NCI-H1092 (cell line): ENCODE measurements at places on chromosomes 3 and 15.

DNA sequence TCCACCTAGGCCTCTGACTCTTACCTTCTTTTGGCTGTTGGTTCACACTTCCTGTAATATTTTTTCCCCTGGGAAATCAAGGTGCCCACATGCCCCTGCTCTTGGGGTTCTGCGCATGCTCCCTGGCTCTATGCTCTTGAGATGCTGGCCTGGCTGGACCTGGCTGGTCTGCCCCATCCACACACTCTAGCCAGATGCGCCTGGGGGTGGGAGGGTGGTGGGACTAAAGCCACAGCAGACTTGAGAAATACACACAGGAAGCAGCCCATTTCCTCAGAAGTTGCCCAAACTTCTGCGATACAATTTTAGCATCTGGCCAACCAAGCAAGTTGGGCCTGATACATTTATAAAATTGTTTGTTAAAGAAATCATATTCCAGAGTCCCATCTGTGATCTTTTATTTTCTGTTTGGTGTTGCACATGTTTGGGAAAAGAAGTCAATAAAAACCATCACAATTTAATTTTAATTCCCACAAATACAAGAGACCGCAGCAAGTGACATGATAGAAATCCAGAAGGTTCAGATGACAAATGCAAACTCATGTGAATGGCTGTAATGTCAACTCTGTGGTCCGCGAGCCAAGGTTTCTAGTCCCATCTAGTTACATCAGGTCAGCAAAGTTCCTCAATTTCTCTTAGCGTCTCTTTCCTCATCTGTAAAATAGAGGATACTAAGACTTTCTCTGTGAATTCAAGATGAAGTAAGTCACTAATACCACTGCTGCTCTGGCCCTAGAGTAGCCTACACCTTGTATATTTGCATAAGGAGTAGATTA lies 55.9 kb upstream of the MEF2A start:
- DNase-seq, result no peak

DNA sequence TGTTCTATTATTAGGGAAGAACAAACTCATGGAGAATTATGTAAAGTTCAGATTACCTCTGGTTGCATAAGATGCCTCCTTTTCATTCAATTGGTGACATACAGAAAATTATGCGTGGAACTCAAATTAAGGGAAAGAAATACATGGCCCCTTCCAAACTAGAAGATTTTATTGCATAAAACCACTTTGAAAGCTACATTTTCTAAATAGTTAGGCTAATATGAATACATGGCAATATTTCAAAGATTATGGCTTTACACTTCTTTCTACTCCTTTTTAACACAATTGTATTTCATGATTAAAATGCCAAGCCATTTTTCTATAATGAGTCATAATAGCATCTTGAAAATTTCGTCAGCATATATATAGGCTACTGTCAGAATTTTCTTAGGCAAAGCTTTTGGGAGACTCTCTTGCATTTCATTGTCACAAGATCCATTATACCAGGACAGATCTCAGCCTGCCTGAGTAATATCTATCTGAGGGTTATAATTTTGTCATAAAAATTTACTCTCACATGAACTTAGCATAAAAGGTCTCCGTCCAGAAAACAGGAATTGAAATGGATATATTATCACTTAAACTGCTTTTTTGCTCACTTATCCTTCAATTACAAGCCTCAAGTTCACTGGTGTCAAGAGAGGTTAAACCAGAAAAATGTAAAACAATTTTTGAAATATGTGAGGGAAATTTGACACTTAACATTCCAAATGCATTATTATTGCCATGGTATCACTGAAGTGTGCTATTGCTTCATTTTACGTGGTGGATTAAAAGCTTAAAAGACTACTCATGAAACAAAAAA lies 37.1 kb downstream of the CPA3 start:
- DNase-seq, result no peak

DNA sequence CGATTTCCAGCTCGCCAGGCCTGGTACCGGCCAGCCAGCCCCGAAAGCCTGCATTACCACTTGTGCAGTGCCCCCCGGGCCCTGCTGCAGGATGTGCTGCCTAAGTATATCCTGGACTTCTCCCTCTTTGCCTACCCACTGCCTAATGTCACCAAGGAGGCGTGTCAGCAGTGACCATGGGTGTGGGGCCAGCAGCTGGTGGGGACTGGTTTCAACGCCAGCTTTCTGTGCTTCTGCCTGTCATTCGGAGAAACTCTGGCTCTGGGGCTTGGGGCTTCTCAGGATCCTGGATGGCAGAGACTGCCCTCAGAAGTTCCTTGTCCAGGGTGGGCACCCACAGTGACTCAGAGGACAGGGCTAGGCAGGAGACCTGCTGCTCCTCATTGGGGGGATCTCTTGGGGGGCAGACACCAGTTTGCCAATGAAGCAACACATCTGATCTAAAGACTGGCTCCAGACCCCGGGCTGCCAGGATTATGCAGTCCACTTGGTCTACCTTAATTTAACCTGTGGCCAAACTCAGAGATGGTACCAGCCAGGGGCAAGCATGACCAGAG lies 1.5 kb downstream of the CHST14 start:
- no peak for DNase-seq

DNA sequence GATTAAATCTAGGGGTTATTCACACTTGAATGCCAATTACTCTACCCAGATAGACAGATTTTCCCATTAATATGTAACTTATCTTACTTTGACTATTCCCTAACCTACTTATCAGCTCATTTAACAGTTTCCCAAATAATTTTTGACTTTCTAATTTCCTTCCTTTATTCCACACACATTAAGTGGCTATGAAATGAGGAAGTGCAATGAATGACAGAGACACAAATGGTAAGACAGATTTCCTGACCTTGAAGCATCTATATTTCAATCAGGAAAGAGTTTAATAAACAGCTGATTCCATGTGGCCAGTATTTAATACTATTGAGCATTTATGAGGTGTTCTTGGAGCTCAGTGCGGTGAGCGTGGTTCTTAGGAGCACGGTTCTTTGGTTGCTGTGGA lies 78.8 kb downstream of the SLC7A14 start:
- no peak for DNase-seq

DNA sequence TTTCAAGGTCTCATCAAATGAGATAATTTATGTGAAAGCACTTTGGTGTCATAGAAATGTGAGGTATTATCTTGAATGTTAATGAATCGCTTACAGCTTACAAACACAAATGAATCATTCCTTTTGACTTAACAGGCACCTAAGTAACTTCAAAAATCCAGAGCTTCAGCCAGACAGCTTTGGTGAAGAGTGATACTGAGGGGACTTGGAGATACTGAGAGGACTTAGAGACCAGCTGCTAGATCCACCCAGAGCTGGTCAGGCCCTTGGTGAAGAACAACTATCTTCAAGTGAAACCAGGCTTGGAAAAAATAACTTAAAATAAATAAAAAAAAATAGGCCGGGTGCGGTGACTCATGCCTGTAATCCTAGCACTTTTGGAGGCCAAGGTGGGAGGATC lies 16.2 kb upstream of the ZFYVE19 start:
- DNase-seq, result no peak

DNA sequence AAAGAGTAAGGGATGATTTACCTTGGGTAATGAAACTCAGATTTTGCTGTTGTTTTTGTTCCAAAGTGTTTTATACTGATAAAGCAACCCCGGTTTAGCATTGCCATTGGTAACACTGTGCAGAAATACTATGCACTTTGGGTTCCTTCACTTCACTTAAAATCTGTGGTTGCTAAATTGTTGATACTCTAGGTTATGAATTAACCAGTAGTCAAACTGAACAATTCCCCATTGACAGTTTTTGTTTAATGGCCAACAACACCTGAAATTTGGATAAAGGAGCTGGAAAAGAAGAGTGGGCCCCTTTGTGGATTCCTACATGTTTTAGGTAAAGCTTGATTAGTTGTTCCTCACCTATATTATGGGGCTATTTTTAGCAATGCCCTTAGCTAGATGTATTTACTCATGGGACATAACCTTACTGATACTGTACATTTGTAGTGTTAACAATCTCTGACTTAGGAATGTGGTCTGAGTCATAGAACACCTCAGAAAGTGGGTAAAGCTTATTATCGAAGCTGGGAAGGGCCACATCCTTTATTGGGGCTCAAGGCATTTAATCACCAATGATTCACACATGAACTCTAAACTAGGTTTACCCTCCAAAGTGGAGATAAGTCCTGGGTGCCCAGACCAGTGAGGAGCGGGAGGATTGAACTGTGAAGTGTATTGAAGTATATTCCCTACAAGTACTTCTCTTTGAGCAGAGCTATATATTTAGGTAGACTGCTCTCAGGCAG lies 29.5 kb upstream of the THRB start:
- no peak for DNase-seq

- no peak for DNase-seq
These were observed 223.9 kb downstream of the THRB start for GRCh38 chr3:24270744-24271143.

GRCh38 chr3:52795298-52795900 lies 803 bp downstream of the ITIH3 start:
- DNase-seq, result no peak

DNA sequence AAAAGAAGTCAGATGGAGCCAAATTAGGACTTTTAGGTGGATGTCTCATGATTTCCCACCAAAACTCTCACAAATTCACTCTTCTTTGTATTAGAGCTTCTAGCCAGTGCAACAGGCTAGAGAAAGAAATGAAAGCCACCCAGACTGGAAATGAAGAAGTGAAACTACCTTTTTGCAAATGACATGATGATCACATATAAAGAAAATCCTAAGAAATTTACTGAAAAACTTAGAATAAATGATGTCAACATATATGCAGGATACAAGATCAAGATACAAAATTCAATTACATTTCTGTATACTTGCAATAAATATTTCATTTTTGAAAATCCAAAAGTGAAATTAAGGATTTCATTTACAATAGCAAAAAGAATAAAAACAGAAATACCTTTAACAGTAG lies 110.8 kb downstream of the LRIG1 start:
- DNase-seq, result no peak

- no peak for DNase-seq
These were observed 474.7 kb downstream of the IL5RA start for GRCh38 chr3:2635511-2635910.

GRCh38 chr3:9696480-9697220 lies 7.0 kb upstream of the CPNE9 start:
- DNase-seq, result no peak

- DNase-seq, result no peak
These were observed 884 bp upstream of the KNL1 start for GRCh38 chr15:40593165-40593564.

GRCh38 chr3:174408310-174408709 lies 450.8 kb upstream of the NAALADL2 start:
- no peak for DNase-seq

DNA sequence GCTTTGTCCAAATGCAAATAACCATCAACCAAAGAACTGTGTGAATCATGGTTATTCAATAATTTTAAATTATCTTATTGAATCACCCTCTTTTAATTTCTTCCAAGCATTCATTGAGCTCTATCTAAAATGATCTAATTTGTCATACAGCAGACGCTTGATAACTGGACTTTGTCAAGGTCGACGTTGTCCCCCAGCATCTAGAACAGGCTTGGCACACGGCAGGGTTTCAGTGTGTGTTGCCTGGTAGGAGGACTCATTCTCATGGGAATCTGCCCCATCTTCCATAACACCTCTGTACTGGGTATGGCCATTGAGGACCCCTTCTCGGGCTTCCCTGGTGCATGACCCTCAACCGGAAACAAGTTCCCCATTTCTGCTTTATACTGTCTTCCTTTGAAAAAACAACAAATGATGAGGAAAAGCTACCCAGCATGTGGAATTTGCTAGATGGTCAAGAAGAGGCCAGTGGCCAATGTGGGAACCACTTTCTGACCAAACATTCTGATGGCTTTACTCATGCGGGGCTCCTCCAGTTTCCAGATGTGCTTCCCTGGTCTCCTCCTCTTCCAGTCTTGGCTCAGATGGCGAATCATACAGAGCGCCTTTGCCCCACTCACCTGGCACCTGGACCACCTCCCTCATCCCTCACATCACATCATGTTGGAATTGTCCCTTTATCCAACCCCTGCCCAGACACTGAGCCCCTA lies 41.7 kb upstream of the SEC22A start:
- DNase-seq, result no peak

GRCh38 chr3:2940062-2940461 lies 170.1 kb downstream of the IL5RA start:
- DNase-seq, result no peak

DNA sequence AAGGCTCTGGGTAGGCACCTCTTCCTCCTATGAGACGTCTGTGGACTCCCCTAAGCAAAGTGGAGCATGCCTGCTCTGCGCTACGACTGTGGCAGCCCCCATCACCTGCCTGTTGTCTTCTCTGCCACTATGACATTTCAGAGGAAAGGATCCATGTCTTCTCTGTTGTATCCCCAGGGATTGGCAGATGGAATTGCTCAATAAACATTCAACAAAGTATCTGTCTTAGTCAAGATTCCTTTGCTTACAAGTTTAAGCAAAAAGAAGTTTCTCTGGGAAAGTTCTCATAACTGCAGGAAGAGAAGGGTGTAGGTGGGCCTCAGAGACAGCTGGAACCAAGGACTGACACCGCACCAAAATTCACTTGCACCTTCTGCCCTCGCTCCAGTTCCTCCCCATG lies 34.3 kb downstream of the AMOTL2 start:
- DNase-seq, result no peak

GRCh38 chr3:109355625-109356441 lies 18.5 kb upstream of the DPPA4 start:
- no peak for DNase-seq

DNA sequence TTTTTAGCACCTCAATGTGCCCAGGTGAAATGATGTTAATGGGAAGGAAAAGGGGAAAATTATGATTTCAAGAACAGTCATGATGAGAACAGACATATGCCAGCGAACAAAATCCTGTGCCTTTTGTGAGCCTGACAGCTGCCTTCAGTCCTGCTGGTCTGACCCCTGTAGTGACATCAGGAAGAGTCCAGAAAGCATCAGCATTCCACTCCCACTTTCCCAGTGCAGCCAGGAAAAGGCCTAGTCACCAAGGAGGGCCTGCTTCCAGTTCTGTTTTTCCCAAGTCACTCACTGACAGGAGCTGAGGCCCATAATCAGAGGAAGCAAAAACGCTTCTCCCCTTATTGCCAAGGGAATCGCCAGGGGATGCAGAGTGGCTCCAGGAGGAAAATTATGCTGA lies 218.4 kb downstream of the ABHD5 start:
- no peak for DNase-seq

- no peak for DNase-seq
These were observed 1.1 kb downstream of the LSAMP start for GRCh38 chr3:116444115-116444747.

DNA sequence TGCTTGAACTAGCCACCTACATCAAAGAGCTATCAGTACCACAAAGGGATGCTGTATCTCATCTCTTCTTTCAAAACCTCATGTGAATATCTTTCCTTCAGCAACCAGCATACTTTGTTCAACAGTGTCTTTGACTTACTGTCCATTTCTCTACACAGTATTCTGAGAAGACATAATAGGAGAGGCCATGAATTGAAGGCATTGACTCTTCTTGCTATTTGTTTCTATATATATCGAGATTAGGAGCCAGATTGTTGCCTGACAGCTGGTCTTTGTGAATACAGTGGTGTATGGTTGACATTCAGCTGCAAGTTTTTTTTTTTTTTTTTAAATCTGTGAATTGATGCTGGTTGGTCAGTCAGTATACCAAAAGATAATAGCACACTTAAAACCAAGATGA lies 12.1 kb upstream of the CSRNP1 start:
- DNase-seq, result no peak

GRCh38 chr3:136836511-136837156 lies 17.7 kb downstream of the SLC35G2 start:
- no peak for DNase-seq

- no peak for DNase-seq
These were observed 151.1 kb upstream of the HES1 start for GRCh38 chr3:193984876-193985275.

- DNase-seq, result no peak
These were observed 8.2 kb downstream of the SLC6A6 start for GRCh38 chr3:14410503-14411165.
